ENCODE measurements at places on chromosomes 11 and 22. TPM values are rescaled to one million over a fixed set of nuclear protein-coding genes. Genes with fewer than 3 reads are reported as not detected.

SLC22A12 gene
- not detected for total RNA-seq

SHISAL1 gene
- 6.3 TPM for total RNA-seq

SLC1A2 gene
- total RNA-seq, result not detected

OR2D2 gene
- 0.31 TPM for total RNA-seq

RCN1 gene
- 28.6 TPM for total RNA-seq

ZP1 gene
- not detected for total RNA-seq

TSSK2 gene
- total RNA-seq, result not detected

PRG3 gene
- not detected for total RNA-seq

GPHA2 gene
- not detected for total RNA-seq

CPT1A gene
- total RNA-seq, result 33.4 TPM

KRTAP5-10 gene
- not detected for total RNA-seq

OOSP1 gene
- not detected for total RNA-seq

SSTR3 gene
- not detected for total RNA-seq

CD248 gene
- total RNA-seq, result 68.2 TPM

ATP5MG gene
- 79.4 TPM for total RNA-seq

OR4A15 gene
- not detected for total RNA-seq

KLHL35 gene
- total RNA-seq, result not detected

MISFA gene
- total RNA-seq, result 4.2 TPM

OR10V1 gene
- not detected for total RNA-seq

SLC22A8 gene
- total RNA-seq, result not detected

CABP7 gene
- 0.62 TPM for total RNA-seq

JOSD1 gene
- 63.9 TPM for total RNA-seq

GVQW3 gene
- 0.81 TPM for total RNA-seq

SCGB1A1 gene
- not detected for total RNA-seq

NRXN2 gene
- total RNA-seq, result 5.1 TPM

POU2AF3 gene
- 2.2 TPM for total RNA-seq

GLB1L2 gene
- 7.6 TPM for total RNA-seq

GGTLC3 gene
- total RNA-seq, result not detected

SPDYC gene
- not detected for total RNA-seq

POTEH gene
- not detected for total RNA-seq

TPBGL gene
- not detected for total RNA-seq

Data from gastroesophageal sphincter (tissue), 4 donors.